ENCODE measurements at places on chromosomes 4 and X. TPM values are rescaled to one million over a fixed set of nuclear protein-coding genes. Genes with fewer than 3 reads are reported as not detected.

The ALAS2 gene
- not detected for total RNA-seq

The CNKSR2 gene
- total RNA-seq = 11.1 TPM

The SLC10A4 gene
- total RNA-seq = not detected

The SEPSECS gene
- 12.5 TPM for total RNA-seq

The UGT2B15 gene
- not detected for total RNA-seq

The USP51 gene
- 1.2 TPM for total RNA-seq

The L1CAM gene
- 7.5 TPM for total RNA-seq

The GC gene
- total RNA-seq = not detected

The CXCL3 gene
- not detected for total RNA-seq

The IQCM gene
- not detected for total RNA-seq

The CPZ gene
- total RNA-seq = 0.23 TPM

The SPANXC gene
- total RNA-seq = not detected

The GJB1 gene
- total RNA-seq = not detected

The RENBP gene
- total RNA-seq = 12.1 TPM

The GNL3L gene
- 57.7 TPM for total RNA-seq

The GLOD5 gene
- not detected for total RNA-seq

The ZMYM3 gene
- 33.4 TPM for total RNA-seq

The RPL39 gene
- 1,775 TPM for total RNA-seq

The ESX1 gene
- not detected for total RNA-seq

The PLP1 gene
- total RNA-seq = not detected

The TBX22 gene
- total RNA-seq = not detected

The ADGRG2 gene
- total RNA-seq = not detected

The NEUROG2 gene
- total RNA-seq = not detected

The SHROOM2 gene
- not detected for total RNA-seq

The S100P gene
- total RNA-seq = 8.5 TPM

The C4orf50 gene
- 0.24 TPM for total RNA-seq

The GK2 gene
- not detected for total RNA-seq

The LCORL gene
- total RNA-seq = 11.6 TPM

The TNMD gene
- total RNA-seq = not detected

The XK gene
- total RNA-seq = not detected

The LDB2 gene
- total RNA-seq = not detected

The MFAP3L gene
- total RNA-seq = 0.03 TPM

The TIGD4 gene
- total RNA-seq = 0.40 TPM

The IBSP gene
- total RNA-seq = not detected

The G3BP2 gene
- 178 TPM for total RNA-seq

The BMP3 gene
- not detected for total RNA-seq

The TMSB15A gene
- 0.50 TPM for total RNA-seq

The SPIN4 gene
- total RNA-seq = 13.4 TPM

The MAD2L1 gene
- 68.4 TPM for total RNA-seq

The FAT4 gene
- total RNA-seq = not detected
